AG10803 (cell line): ENCODE measurements at places on chromosomes 11 and 22.
A peak's percentile ranks its signal among the peaks of the same experiment; 100 is the strongest.

DNA sequence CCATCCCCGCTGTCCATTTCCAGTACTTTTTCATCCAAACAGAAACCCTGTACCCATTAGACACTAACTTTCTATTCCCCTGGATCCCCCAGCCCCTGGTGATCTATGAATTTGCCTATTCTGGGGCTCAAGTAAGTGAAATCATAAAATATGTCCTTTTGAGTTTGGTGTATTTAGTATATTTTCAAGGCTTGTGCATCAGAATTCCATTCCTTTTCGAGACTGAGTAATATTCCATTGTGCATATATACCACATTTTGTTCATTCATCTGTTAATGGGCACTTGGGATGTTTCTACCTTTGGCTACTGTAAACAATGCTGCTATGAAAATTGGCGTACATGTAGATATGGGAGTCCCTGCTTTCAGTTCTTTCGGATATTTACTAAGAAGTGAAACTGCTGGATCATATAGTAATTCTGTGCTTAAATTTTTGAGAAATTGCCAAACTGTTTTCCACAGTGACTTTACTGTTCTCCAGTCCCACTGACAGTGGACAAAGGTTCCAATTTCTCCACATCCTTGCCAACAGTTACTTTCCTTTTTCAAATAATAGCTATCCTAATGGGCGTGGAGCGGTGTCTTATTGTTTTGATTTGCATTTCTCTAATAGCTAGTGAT is 16.1 kb downstream of the APLP2 start:
- DNase-seq: no peak

DNA sequence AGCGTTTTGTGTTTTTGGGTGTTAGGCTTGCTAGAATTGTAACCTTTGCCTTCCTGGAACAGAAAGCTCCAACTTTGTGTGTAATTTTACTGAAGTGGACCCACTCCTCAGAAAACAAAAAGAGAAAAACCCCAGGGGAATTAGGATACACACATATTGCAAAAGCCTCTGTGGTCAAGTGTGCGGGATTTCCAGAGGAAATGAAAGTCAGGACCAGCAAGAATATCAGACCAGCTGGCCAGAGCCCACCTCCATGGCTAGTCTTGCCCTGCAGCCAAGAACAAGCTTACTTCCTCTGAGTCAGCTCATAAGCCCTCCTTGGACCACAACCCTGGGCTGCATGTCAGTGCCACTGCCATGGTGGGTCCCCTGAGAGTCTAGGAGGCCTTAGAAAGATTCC is 37.0 kb upstream of the FTH1 start:
- peak; percentile 89 for DNase-seq

- DNase-seq: no peak
These were observed 59.9 kb downstream of the GRIK4 start for GRCh38 chr11:120571476-120571875.

- no peak for DNase-seq
These were observed 2.3 kb upstream of the PRG2 start for GRCh38 chr11:57392763-57393105.

DNA sequence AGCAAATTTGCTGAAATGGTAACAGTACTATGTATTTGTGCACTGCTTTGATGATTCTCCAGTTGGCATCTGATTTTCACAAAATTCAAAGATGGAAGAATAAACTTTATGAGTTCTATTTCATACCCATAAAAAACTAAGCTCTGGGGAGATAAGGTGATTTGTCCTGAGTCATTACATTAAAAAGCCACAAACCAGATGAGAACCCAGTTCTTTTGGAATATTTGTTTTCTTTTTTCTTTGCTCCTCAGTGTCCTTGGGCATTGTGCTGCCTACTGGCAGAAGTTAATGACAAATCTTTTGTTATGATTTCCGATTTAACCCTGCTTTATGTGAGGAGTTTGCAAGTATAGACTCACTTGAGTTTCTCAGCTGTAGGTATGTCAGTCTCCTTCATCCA is 45.4 kb upstream of the AMOTL1 start:
- no peak for DNase-seq

DNA sequence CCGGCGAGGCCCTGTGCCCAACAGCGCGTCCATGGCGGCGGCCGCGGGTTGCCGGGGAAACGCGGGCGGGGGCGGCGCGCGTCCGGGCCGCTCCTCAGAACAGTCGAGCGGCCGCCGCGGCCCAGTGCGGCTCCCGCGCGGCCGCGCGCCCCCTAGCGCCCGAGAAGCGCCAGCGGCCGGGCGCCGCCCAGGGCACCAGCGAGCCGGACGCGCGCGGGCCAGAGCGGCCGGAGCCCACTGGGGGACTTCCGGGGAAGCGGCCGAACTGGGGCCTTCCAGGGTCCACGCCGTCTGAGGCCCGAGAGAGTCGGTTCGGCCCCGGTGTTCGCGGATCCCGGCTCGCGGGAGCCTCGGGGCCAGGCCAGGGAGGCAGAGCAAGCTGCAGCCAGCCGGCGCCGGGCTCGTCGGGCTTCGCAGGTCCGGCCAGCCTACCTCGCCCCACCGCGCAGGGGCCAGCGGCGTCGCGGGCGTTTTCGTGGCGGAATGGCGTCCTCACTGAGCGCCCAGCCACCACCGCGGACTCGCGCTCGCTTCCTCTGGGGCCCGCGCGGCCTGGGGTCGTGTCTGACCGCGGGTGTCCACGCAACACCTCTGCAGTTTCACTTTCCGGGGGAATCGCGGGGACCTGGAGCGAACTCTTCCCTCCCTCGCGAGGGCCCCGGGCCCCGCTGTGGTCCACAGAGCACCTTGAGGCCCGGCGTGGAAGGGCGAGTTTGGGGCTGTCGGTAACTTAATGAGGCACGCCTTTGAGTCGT is at the start of gene DENND6B:
Gene DENND6B (minus strand): TSS at position 57 of the 755 bp plus-strand sequence. CDS start 24 bp downstream, at position 33.
- DNase-seq: peak; percentile 74

GRCh38 chr11:114377612-114378267 is 22.6 kb downstream of the C11orf71 start:
- peak; percentile 97 for DNase-seq
